Activated CD4-positive, alpha-beta T cell treated with anti-CD3 and anti-CD28 coated beads for 1 hour (primary cell): ENCODE measurements at places on chromosomes 13 and 19.

- DNase-seq, result no peak
Observed at GRCh38 chr13:113862931-113863523, 849 bp downstream of the GAS6 start.

- no peak for DNase-seq
Observed at GRCh38 chr19:42558450-42559150, 30.3 kb upstream of the CEACAM1 start.

GRCh38 chr13:107421028-107421427, 794.3 kb downstream of the LIG4 start:
- DNase-seq, result no peak

- no peak for DNase-seq
Observed at GRCh38 chr13:34346626-34347025, 528.7 kb downstream of the RFC3 start.

DNA sequence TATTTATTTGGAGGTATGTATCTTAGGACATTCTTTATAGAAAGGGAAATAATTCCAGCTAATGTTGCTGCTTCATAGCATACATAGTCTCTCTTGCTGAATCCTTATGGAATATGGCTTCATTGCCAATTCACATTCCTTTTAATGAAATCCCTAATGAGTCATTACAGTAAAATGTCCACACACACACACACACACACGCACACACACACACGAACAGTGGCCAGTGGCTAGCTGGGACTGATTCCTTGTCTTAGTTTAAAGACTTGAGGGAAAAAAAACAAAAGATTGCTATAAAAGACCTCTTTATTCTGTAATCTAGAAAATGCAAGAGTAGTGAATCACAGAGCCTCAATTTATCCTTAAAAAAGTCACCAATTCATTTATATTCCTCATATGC, 301.6 kb downstream of the SLITRK6 start:
- no peak for DNase-seq

DNA sequence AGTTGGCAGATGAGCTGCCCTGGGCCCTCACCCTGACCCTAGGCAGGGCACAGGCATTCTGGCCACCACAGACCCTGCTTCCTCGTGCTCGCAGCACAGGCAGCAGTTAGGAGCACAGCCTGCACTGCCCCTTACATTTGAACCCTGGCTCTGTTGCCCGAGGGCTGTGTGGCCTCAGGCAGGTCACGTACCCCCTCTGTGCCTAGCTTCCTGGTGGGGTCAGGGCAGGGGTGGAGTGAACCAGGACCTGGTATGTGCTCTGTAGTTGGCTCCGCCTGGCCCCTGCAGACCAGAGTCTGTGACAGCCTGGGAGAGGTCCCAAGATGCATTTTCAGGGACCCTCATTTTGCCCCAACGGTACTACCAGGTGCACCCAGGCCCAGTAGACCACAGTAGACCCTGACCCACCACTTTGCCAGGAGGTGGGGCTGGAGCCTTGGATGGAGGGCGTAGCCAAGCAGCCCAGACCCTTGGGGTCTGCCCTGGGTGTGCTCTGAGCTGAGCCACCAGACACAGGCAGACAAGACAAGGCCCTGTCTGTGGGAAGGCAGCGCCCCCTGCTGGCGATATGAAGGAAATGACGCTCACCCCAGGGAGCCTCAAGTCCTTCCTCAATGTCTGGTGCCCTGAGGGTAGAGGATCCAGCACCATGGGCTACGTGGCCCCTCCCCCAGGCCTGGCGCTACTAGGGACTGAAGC, 9.1 kb downstream of the LYL1 start:
- DNase-seq, result peak; percentile 72

DNA sequence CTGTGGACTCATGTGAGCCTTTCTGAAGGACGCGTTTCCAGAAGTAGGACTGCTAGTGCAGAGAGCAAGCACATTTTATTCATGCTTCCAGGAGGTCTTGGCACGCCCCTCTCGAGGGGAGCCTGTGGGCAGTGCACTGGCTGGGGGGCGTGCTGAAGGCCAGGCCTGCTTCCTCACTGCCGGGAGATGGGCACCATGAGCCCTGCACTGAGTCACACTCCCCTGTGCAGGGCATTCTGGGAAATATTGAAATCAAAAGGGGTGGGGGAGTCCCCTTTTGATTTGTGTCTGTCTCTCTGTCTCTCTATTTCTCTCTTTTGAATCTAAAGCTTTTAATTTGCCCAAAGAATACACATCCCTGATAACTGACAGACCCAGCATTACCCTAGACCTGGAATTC, 34.0 kb downstream of the DPF1 start:
- DNase-seq, result no peak

DNA sequence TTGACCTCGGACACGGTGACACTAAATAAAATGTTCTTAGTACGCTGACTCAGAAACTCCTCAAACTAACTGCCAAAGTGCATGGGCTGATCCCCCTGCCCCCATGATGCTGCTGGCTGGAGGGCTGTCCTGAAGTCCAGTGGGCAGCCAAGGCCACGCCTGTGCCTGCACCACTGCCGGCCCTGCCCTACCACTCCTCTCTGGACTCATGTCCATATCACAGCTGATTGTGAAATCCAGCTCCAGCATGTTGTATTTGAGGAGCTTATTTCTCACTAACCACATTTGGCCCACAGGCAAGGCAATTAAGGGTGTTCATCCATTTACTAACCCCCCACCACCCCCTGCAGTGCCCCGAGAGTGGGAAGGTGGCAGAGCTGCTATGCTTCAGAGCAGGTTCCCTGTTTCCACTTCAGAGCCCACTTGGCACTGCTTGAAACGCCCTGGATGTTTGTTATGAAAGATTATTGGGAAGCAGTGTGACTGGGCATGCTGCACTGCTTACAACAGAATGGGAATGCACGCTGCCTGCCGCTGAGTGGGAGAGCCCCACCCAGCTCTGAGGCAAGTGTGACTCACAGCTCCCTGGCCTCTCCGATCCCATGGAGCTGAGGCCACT, 114.0 kb downstream of the UQCRFS1 start:
- DNase-seq, result no peak

DNA sequence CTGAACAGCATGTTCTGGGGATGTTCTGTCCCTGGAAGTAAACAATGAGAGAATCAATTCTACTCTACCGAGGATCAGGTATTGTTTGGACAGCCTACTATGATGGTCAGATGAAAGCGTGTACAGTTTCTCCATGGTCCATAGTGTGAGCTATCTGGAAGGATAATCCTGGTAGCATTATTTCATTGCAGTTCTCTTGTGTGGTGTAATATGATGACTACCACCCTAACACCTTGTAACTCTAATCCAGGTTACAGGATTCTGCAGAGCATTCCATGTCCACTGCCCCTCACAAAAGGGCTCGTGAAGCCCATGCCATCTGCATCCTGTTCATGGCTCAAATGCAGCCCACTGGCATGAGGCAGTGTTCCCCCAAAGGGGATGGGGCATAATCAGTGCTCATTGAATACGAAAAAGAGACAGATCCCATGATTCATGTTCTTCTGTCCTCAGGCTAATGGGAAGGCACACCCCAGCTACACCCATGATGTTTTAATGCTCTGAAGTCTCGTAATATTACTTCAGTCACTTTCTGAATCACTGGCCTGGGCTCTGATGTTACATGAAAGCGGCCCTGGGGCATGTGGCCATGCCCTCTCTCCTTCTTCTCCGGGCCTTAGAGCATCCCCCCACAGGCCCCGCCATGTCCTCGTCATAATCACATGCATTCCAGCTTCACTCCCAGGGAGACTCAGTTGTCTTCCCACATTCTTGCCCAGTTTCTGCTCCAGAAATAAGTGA, 68.4 kb downstream of the HSPH1 start:
- DNase-seq, result no peak

DNA sequence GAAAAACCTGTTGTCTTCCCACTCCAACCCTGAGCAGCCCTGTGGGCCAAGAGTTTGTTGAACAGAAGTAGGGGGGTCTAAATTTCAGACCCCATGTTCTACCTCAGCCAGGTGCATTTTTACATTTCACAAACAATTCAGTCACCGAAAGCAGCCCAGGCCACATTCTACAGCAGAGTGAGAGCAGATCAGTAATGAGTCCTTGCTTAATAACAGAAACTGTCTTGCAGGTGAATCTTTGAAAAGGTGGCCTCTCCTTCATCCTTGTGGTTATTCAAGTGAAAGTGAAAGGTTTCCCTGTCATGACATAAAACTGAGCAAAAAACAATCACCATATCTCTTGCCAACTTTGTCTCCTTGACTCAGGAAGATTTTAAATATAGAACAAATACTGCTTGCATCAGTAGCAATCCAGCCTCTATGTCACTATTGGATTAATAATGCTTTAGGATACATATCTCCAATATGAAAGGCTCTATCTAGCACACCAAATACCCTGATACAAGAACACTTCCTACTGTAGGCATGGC, 670.2 kb downstream of the DIAPH3 start:
- no peak for DNase-seq

GRCh38 chr19:58569191-58569942, 3.8 kb downstream of the MZF1 start:
- no peak for DNase-seq

GRCh38 chr13:27533155-27533643, 82.8 kb upstream of the MTIF3 start:
- no peak for DNase-seq

DNA sequence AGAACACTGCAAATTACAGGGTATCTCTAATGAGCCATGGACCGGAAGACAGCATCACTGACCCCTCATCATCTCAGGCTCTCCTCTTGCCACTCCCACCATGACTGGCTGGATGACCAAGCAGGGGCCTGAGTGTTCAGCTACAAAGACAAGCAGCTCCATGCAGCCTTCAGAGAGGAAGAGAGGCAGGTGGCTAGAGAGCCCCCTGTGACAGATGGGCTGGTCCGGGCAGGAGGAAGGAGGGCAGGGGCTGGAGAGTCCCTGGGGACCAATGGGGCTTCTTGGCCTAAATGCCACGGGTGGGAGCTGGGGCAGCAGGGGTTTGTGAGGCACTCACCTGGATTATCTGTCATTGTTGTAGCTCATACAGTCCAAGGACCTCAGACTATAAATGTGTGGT, 12.8 kb upstream of the RASA3 start:
- no peak for DNase-seq

DNA sequence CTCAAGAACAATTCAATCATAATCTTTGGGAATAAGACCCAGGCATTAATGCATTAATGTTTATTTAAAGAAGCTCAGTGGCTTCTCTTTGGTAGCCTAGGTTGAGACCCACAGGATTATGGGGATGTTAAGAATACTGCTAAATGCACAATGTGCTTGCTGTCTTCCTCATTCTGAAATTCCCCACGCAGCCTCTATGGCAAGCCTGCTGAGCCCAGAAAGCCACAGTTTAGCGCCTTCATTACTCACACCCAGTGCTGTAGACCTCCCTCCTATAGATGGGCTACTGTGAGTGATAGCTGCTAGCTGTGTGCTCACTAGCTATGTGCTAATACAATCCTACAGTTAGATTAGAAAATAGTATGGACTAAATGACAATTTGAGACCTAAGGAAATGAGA, 90.6 kb downstream of the TNFSF13B start:
- DNase-seq, result no peak

GRCh38 chr19:49368711-49369358, 5.2 kb downstream of the DKKL1 start:
- no peak for DNase-seq

- DNase-seq, result no peak
Observed at GRCh38 chr19:35231956-35232645, 3.6 kb upstream of the FAM187B start.

DNA sequence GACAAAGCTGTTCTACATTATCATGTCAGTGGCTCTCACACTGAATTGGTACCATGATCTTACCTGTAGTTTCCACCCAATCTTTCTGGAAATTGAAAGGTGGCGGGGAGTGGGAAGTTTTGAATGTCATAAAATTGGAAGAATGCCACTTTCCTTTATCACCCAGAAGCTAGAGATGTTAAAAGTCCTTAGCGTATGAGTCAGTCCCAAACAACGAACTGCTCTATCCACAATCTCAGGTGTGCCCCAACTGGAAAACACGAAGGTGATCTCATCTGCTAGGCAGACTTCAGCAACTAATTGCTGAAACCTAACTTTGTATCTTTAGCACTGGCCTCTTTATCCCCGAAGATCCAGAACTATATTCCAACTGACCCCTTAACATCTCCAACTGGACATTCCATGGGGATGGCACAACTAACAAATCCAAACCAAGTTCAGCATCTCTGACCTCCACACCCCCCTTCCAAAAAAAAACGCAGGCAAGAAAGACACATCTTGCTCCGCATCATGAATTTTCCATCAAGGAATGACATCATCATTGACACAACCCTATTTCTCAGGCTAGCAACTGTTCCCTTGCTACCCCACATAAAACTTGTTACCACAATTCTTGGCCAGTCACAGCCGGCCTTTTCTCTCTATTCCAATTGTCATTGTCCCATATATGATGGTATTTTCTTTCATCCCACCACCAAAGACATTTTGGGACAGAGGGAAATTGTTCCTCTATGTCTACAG, 175.4 kb downstream of the KLF12 start:
- DNase-seq, result no peak

- no peak for DNase-seq
Observed at GRCh38 chr19:374886-375235, 30.3 kb upstream of the MIER2 start.

DNA sequence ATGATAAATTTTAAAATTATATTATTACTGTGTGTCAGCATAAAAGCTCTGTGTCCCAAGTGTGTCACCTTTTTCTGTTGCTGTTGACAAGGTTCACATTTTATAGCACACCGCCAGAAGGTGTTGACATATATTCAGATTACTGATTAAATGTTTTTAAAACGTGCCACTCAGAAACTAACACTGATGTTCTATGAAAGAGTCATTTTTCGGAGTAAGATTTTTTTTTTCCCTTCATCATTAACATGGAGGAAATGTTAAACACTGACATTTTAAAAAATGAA, 197.5 kb downstream of the TM9SF2 start:
- no peak for DNase-seq

- DNase-seq, result no peak
Observed at GRCh38 chr13:58680115-58680514, 1048.6 kb downstream of the PCDH17 start.

DNA sequence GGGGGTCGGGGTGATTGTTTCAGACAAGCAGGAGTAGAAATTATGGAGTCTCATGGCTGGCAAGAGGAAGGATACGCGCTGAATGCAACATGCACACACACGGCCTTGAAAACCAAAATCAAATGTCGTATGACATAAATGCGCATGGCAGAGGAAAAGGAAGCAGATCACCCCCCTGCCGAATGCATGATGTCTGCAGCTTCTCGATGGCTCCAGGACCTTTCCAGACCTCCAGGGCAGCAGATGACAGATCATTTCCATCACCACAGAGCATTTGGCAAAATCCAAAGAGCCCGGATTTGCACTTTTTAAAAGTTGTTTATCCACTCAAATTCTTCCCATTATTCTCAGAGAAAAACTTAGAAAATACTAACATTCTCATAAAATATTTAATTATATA, 211.7 kb downstream of the NHLRC3 start:
- DNase-seq, result no peak
